ENCODE measurements at places on chromosomes 1 and 21.

DNA sequence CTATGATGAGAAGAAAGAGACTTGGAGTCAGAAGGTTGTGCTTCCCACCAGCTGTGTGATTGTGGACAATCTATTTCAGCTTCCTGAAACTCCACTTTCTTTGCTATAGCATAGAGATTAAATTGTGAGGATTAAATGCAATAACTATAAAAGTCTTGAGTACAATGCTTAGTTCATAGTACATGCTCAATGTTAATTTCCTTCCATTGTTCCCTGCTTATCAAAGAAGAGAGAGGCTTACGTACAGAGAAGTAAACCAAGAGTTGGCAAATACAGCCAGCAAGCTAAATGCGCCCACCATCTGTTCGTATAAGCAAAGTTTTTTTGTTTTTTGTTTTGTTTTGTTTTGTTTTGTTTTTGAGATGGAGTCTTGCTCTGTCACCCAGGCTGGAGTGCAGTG lies 317.9 kb upstream of the NFIA start:
- no peak for DNase-seq

GRCh38 chr1:169308313-169309039 lies 59.1 kb downstream of the NME7 start:
- DNase-seq = no peak

DNA sequence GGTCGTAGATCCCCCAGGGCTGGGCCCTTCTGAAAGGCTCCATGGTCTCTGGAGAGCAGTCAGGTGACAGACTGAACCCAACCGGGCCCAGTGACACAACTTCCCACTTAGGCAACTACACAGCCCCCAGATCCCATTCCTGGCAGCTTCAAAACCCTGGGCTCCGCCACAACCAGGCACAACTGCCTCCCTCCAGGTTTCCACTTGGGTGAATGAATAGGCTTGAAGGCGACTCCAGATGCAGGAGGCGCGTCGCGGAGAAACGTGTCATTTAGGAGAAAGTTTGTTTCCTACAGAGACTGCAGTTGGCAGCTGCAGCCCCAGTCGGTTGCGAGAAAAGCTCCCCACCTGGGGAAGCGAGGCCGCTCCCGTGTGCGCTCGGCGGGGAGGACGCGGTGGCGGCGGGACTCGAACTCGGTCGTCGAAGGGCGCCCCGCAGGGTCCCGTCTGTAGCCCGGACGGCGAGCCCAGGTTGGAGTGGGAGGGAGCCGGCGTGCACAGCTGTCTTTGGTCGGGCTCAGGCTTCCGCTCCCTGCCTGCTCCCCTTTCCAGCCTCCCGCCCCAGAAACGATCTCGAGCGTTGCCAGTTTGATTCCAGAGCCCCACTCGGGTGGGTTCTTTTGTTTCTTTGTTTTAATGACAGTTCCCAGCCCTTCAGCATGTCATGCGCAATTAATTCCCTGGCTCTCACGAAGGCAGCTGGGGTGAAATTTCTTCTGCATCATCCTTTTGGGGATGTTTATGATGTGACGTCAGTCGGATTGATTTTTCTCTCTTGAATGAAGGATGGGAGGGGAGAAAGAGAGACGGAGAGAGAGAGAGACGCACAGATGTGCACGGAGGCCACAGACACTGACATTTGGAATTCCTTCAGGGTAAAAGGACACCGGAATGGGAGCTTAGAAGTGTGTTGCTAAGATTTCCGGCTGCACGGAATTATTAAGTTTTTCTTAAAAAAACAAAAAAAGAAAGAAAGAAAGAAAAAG lies 862 bp upstream of the SGIP1 start:
- DNase-seq = no peak

GRCh38 chr1:54869173-54869851 lies 17.7 kb downstream of the DHCR24 start:
- no peak for DNase-seq

GRCh38 chr1:51927029-51927428 lies 48.5 kb upstream of the NRDC start:
- DNase-seq = no peak

DNA sequence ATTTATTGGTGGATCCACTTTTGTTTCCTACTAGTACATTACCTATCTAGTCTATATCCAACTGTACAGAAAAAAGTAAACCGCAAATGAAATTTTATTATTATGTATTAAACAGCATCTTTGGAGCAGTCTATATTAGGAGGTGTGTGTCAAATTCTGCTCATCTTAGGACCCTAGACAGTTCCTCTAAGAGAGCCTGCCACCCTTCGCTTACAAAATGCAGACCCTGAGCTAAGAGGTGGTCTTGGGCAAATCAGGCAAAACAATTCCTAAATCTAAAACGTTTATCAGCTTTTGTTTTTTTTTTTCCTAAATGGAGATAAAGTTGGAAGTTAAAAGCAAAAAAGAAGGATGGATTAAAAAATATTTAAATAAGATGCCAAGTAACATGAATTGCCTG lies 85.3 kb downstream of the PBX1 start:
- no peak for DNase-seq

DNA sequence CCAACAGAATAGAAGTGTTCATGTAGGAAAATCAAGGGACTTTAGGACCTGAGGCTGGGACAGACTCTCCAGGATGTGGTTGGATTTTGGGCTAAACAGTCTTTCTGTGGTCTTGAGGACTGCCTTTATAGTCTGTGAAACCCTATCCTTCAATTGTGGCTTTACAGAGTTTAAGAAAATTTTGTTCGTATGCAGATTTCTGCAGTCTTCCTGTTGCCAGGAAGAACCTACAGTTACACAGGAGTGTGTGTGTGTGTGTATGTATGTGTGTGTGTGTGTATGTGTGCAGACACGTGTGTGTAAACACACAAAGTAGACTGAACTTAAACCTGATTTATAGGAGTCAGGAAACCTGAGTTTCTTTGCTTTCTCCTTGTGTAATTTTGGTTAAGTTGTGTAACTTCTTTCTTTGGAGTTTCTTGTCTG lies 22.8 kb downstream of the NEK7 start:
- no peak for DNase-seq

GRCh38 chr1:95916616-95917015 lies 682.6 kb downstream of the RWDD3 start:
- DNase-seq = no peak

- no peak for DNase-seq
These were observed 9.9 kb downstream of the OTUD3 start for GRCh38 chr1:19892129-19892528.

- DNase-seq = no peak
These were observed 148.6 kb upstream of the HOOK1 start for GRCh38 chr1:59666106-59666505.

DNA sequence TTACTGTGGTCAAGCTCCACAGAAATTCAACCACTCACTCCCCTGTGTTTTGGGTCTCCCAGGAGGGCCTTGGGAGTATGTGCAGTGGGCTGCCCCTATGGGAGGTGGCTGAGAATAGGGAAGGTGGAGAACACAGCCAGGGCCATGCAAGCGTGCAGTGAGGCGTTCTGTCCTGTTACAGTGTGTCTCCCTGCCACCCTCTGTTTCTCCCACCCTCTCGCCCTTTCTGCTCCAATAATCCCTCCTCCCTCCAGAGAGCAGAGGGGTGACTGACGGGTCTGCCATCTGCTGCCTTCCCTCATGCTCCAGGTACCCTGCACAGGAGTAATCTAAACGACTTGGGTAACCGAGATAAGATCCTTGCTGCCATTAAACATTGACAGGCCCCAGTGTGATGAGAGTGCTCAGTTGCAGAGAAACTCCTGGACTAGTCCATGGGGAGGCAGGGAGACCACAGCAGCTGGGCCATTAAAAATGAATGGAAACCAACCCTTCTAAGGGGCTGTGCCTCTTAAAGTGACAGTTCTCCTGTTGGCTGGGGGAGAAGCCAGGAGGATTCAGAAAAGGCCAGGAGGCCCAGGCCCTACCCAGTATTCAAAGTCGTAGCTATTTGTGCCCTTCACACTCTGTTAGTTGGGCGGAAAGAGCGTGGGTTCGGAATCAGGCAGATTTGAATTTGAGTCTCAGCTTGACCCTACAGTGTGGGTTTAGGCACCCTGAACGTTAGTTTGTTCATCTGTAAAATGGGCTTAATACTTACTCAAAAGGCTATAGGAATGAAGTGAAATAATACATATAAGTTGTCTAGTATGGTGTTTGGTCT lies 22.4 kb upstream of the BTG2 start:
- no peak for DNase-seq

GRCh38 chr21:27825035-27825434 lies 858.1 kb upstream of the ADAMTS5 start:
- DNase-seq = no peak

- no peak for DNase-seq
These were observed 109.7 kb upstream of the ZBTB40 start for GRCh38 chr1:22341791-22342605.

- no peak for DNase-seq
These were observed 58.5 kb downstream of the SLC66A1 start for GRCh38 chr1:19370453-19371170.

DNA sequence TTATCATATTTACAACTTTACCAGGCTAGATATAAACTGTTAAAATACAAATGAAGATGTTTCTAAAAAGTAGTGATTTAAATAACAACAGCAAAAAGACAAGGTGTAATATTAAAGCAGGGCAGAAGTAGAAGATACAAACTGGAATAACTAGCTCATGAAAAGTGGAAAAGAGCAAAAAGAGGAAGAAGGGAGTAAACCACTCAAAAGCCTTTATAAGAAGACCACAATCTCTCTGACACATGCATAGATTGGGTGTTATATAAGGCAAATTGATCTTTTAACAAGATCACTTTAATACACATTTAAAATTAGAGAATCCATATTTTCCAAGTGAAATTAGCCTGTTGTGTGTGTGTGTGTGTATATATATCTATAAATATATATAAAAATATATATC lies 5.0 kb downstream of the DENND1B start:
- DNase-seq = no peak

DNA sequence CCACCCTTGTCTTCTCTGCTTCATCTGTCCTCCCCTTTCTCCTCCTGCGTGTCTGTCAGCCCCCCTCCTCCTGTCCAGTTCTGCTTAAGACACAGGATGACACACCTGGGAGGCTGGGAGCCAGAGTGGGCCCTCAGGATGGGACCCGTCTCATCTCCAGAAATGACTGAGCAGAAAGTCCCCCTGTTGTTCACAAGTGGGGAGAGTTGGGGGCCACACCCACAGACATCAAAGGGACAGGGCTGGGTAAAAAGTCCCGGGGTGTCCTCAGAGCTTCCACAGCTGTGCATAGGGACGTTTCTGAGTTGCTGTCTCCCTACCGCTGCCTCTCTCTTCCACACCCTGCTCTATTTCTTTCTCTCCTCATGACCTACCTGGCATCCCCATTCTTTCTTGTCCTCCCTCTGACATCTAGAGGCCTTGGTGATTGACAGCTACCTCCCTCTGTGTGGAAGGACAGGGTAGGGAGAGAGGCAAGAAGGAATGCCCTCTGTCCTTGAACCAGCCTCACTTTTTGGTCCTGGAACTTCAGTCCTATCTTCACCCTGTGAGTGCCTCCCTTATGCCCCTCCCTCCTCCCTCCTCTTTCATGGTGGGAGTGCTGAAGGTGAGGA lies 19.5 kb upstream of the SH2D2A start:
- no peak for DNase-seq

DNA sequence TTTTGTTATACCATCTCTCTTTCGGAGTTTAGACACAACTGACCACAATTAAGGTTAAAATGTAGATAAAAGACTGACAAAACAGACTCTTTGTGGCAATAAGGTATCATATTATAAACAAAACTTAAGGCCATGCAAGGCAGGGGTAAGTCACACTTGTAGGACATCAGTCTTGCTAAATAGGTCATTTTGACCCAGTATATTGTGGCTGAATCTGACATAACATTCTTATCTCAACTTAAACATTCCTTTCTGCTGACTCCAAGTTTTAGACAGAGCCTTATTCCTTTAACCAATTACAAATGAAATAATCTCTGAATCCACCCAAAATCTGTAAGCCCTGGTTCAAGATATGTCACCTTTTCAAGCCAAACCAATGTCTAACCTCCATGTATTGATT lies 733.4 kb upstream of the B3GALT2 start:
- no peak for DNase-seq

GRCh38 chr1:91278754-91279153 lies 125.9 kb downstream of the HFM1 start:
- no peak for DNase-seq

DNA sequence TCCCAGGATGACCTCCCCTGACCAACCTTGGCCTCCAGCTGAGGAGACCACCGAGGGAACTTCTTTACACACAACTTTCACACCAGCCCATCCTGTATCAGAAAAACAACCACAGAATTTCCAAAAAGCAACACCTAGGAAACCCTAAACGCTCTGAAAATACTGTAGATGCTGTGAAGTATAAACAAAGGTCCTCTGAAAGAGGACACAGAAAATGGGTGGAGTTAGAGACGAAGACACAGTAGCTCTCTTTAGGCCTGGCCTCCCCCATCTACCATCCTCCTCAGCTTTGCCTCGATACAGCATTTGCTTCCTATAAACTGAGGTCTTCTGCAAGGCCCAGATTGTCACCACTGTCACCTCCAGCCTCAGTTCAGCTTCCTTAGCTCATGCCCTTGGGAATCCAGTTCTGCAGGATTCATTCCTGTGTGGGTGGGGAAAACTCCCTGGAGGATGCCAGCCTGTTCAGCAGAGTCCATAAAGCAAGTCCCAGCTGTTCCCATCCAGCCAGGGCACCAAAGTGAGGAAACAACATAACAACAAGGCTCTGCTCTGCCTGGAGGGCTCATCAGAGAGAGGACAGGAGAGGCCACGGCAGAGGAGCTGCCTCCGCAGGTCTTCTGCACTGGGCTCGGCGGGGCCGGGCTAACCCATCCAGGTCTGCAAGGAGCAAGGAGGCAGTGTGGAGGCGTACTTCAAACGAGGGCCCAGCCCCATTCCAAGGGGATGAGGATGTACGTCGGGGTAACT lies 15.0 kb downstream of the PIK3C2B start:
- DNase-seq = no peak

- DNase-seq = no peak
These were observed 26.6 kb downstream of the LRRC8C start for GRCh38 chr1:89659322-89660081.

DNA sequence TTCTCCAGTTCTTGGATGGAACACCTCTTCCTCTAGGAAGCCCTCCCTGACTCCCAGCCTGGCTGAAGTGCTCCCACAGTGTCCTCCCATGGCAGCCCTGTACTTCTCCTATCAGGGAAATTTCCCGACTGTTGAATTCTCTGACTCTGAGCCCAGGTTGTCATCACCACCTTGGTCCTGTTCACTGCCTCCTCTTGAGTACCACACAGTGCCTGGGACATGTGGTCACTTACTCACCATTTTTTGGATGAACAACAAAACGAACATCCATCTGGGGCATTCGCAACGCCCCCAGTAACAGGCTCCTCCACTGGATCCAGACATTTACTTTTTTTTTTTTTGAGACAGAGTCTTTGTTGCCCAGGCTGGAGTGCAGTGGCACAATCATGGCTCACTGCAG lies 37.4 kb downstream of the CHD5 start:
- no peak for DNase-seq

DNA sequence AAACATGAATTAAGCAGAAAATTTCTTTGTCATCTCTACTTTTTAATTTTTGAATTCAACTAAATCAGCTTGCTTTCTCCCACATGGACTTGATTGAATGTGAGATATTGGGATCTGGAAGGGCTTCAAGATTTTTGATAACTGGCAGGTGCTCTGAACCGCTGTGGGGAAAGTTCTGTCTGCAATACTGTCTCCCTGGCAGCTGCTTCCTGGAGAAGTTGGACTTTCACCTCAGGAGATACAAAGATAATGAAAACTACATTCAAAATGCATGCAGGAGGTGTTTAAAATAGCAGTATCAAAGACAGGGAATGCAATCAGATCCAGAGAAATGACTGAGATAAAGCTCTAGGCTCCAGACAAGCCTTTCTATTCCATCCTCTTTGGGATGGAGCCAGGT lies 338.3 kb downstream of the NEGR1 start:
- DNase-seq = no peak

Data from T follicular helper cell (primary cell).